ENCODE measurements at places on chromosomes 2 and 18. TPM values are rescaled to one million over a fixed set of nuclear protein-coding genes. Genes with fewer than 3 reads are reported as not detected.

C1D gene
- polyA plus RNA-seq = 22.6 TPM

TFCP2L1 gene
- 11.5 TPM for polyA plus RNA-seq

DYSF gene
- polyA plus RNA-seq = 41.9 TPM

OSR1 gene
- 0.44 TPM for polyA plus RNA-seq

MOGAT1 gene
- not detected for polyA plus RNA-seq

PRKD3 gene
- polyA plus RNA-seq = 10.8 TPM

ZNF521 gene
- 2.1 TPM for polyA plus RNA-seq

METTL21A gene
- polyA plus RNA-seq = 18.7 TPM

RGPD4 gene
- polyA plus RNA-seq = not detected

FBXO15 gene
- 2.5 TPM for polyA plus RNA-seq

CTDP1 gene
- 13.1 TPM for polyA plus RNA-seq

FAM161A gene
- polyA plus RNA-seq = 5.3 TPM

TUBB8B gene
- 0.80 TPM for polyA plus RNA-seq

FBXO36 gene
- 2.5 TPM for polyA plus RNA-seq

ADRA2B gene
- 0.48 TPM for polyA plus RNA-seq

DNAJC5G gene
- not detected for polyA plus RNA-seq

RAB6D gene
- polyA plus RNA-seq = 0.17 TPM

ALLC gene
- polyA plus RNA-seq = not detected

EML6 gene
- 0.58 TPM for polyA plus RNA-seq

SERPINB3 gene
- polyA plus RNA-seq = not detected

TFPI gene
- polyA plus RNA-seq = 2.3 TPM

TCF7L1 gene
- polyA plus RNA-seq = 15.3 TPM

FAM237A gene
- polyA plus RNA-seq = not detected

RNF149 gene
- polyA plus RNA-seq = 6.6 TPM

GKN2 gene
- not detected for polyA plus RNA-seq

SCYGR5 gene
- not detected for polyA plus RNA-seq

KIAA2012 gene
- 0.42 TPM for polyA plus RNA-seq

CCDC85A gene
- 4.0 TPM for polyA plus RNA-seq

LTBP1 gene
- polyA plus RNA-seq = 9.8 TPM

SSB gene
- polyA plus RNA-seq = 35.1 TPM

NAB1 gene
- 27.4 TPM for polyA plus RNA-seq

SERPINB12 gene
- polyA plus RNA-seq = not detected

DSC2 gene
- polyA plus RNA-seq = 0.22 TPM

UGT1A7 gene
- not detected for polyA plus RNA-seq

TRPM8 gene
- 56.9 TPM for polyA plus RNA-seq

CDH20 gene
- 10.3 TPM for polyA plus RNA-seq

HOXD13 gene
- 9.8 TPM for polyA plus RNA-seq

Measured in brain (organoid and tissue), 16 donors.